ENCODE measurements at places on chromosomes 11 and 22. TPM values are rescaled to one million over a fixed set of nuclear protein-coding genes. Genes with fewer than 3 reads are reported as not detected.

The OR8G1 gene
- not detected for total RNA-seq

The GSTT2 gene
- 0.18 TPM for total RNA-seq

The C11orf91 gene
- total RNA-seq: 0.32 TPM

The ABTB2 gene
- total RNA-seq: 5.0 TPM

The MS4A14 gene
- total RNA-seq: not detected

The PGR gene
- total RNA-seq: not detected

The SCGB1C1 gene
- total RNA-seq: not detected

The TMEM138 gene
- total RNA-seq: 51.3 TPM

The NAALADL1 gene
- 9.8 TPM for total RNA-seq

The DMC1 gene
- total RNA-seq: 13.0 TPM

The GATD1 gene
- 60.8 TPM for total RNA-seq

The HSD17B12 gene
- 46.0 TPM for total RNA-seq

The C11orf42 gene
- not detected for total RNA-seq

The KDM4E gene
- not detected for total RNA-seq

The DRD4 gene
- total RNA-seq: 0.39 TPM

The ASCL3 gene
- not detected for total RNA-seq

The LAYN gene
- 1.3 TPM for total RNA-seq

The PARVA gene
- total RNA-seq: not detected

The OR2D2 gene
- total RNA-seq: not detected

The ACRV1 gene
- total RNA-seq: not detected

The LRRC74B gene
- not detected for total RNA-seq

The PRR5 gene
- total RNA-seq: 24.9 TPM

The XKR3 gene
- not detected for total RNA-seq

The APOL2 gene
- 89.9 TPM for total RNA-seq

The GLB1L3 gene
- total RNA-seq: 10.3 TPM

The ALDH3B1 gene
- total RNA-seq: not detected

The KLHL35 gene
- total RNA-seq: 0.70 TPM

The NRGN gene
- total RNA-seq: 5.8 TPM

The TSKU gene
- 2.3 TPM for total RNA-seq

The POU2AF2 gene
- not detected for total RNA-seq

The MALAT1 gene
- 6,337 TPM for total RNA-seq

The PATE3 gene
- total RNA-seq: not detected

The GRM5 gene
- total RNA-seq: not detected

The ARAP1 gene
- total RNA-seq: 86.3 TPM

The DERL3 gene
- total RNA-seq: 15.0 TPM

The GSTT2B gene
- not detected for total RNA-seq

The GLYATL1 gene
- not detected for total RNA-seq

The BTBD18 gene
- total RNA-seq: not detected

The CDPF1 gene
- 6.3 TPM for total RNA-seq

The TEX12 gene
- total RNA-seq: 0.27 TPM

The UBASH3B gene
- total RNA-seq: 22.9 TPM

The CDKN1C gene
- 0.39 TPM for total RNA-seq

The HTR3A gene
- not detected for total RNA-seq

The HEPHL1 gene
- not detected for total RNA-seq

The OR8A1 gene
- total RNA-seq: not detected

The DAGLA gene
- 0.09 TPM for total RNA-seq

The OR4D5 gene
- not detected for total RNA-seq

The OR52N4 gene
- 0.52 TPM for total RNA-seq

The SYCE3 gene
- not detected for total RNA-seq

The CABP7 gene
- 0.05 TPM for total RNA-seq

The DBX1 gene
- total RNA-seq: not detected

The VWA5A gene
- total RNA-seq: 4.5 TPM

The CYB561A3 gene
- total RNA-seq: 42.9 TPM

The KRTAP5-11 gene
- not detected for total RNA-seq

The FLRT1 gene
- not detected for total RNA-seq

All from T-helper 2 cell treated with Interferon-gamma antibody and Interleukin-4, amounts not matched to agents 100 ng/mL and 5 ng/mL, for 36 hours (primary cell).